ENCODE measurements at places on chromosomes 16 and 17.

DNA sequence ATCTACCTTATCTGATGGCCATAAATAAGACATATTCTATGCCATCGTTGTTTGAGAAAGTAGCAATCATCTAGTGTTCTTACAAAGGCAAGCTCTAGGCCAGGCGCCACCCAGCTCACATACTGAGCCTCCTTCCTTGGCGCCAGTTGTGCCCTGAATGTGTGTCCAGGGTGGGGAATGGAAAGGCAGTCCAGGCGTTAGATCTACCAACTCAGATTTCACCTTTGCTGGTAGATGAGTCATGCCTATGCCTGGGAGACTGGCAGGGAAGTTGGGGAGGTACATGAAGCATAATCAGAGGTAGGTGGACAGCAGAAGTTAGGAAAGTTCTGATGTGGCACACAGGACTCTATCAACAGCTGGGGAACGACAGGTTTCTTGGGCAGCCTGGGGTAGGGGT, 23.6 kb downstream of the SDR42E1 start:
- no peak for DNase-seq

- no peak for DNase-seq
Observed at GRCh38 chr16:88667461-88667860, 4.6 kb upstream of the MVD start.

DNA sequence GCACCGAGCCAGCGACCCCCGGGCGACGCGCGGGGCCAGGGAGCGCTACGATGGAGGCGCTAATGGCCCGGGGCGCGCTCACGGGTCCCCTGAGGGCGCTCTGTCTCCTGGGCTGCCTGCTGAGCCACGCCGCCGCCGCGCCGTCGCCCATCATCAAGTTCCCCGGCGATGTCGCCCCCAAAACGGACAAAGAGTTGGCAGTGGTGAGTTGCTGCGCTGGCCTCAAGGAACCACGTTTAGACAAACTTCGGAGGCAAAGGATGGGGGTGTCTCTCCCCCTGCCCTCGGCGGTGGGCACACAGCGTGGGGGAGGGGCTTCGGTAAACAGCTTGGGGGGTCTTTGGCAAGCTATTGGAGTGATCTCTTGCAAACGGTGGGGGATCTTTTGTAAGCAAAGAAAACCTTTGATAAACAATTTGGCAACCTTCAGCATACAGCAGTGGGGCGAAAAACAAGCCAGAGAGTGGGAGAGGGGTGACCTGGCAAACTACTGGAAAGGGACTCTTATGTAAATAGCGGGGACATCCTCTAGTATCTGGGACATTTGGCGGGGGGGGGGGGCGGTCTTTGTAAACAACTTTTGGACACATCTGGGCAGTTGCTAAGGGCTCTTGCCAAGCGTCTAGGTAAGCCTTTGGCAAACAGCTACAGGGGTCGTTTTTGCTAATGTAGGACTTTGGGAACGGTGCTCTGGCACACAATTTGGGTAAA, 587 bp downstream of the MMP2 start:
- no peak for DNase-seq

- DNase-seq: no peak
Observed at GRCh38 chr17:57106107-57106835, 21.2 kb downstream of the AKAP1 start.

DNA sequence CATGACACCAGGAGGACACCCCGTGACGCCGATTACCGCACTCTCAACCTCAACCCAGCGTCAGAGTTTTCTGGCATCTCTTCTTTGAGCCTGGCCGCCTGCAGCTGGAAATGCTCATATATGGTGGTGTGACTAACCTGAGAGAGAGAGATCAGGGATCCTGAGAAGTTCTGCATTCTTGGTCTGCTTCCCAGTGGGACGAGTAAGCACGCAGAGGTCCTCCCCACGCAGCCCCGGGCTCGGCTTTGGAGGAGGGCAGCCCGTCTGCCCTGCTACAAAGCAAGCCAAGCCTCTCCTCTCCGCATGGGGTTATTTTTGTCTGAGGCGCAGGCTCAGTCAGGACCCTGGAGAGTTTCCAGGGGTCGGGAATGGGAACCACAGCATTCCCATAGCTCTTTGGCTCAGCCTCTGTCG, 16.5 kb downstream of the CRISPLD2 start:
- DNase-seq: no peak

- DNase-seq: peak; percentile 14
Observed at GRCh38 chr17:61635913-61636432, 45.0 kb upstream of the NACA2 start.

Data from activated CD8-positive, alpha-beta memory T cell treated with anti-CD3 and anti-CD28 coated beads for 1 hour (primary cell).